Skeletal muscle tissue (tissue), 5 donors: ENCODE measurements at places on chromosomes 4 and X. TPM values are rescaled to one million over a fixed set of nuclear protein-coding genes. Genes with fewer than 3 reads are reported as not detected.

Gene CACNA1F
- total RNA-seq, result not detected

Gene TIMM17B
- 25.1 TPM for total RNA-seq

Gene UGT2A1
- under 0.01 TPM for total RNA-seq

Gene FABP2
- total RNA-seq, result not detected

Gene MAGIX
- 2.1 TPM for total RNA-seq

Gene STAG2
- total RNA-seq, result 67.8 TPM

Gene XKRX
- total RNA-seq, result under 0.01 TPM

Gene GRK4
- total RNA-seq, result 12.5 TPM

Gene ATP6AP1
- total RNA-seq, result 24.5 TPM
